ENCODE measurements at places on chromosomes 12 and 14.
A peak's percentile ranks its signal among the peaks of the same experiment; 100 is the strongest.

DNA sequence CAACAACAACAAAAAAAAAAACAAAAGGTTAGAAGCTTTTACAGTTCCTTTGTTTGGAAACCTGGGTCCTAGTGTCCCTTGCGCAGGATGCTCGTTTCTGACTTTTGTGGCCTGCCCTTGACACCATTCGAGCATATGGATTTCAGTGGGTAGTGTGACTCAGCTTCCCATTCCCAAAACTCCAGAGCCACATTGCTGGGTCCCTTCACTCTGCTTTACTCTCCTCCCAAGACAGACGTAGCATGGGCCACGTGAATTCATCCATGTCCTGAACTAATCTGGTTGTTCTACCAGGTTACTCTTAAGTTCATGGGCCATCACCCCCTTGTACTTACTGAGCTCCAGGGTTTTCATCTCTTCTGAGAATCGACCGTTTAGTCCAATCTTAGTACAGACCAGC is 68.0 kb upstream of the MAX start:
- no peak for DNase-seq

- peak; percentile 9 for DNase-seq
Observed at GRCh38 chr14:60514741-60515491, 6.0 kb downstream of the SIX6 start.

- no peak for DNase-seq
Observed at GRCh38 chr14:22979748-22980392, 2.5 kb downstream of the AJUBA start.

DNA sequence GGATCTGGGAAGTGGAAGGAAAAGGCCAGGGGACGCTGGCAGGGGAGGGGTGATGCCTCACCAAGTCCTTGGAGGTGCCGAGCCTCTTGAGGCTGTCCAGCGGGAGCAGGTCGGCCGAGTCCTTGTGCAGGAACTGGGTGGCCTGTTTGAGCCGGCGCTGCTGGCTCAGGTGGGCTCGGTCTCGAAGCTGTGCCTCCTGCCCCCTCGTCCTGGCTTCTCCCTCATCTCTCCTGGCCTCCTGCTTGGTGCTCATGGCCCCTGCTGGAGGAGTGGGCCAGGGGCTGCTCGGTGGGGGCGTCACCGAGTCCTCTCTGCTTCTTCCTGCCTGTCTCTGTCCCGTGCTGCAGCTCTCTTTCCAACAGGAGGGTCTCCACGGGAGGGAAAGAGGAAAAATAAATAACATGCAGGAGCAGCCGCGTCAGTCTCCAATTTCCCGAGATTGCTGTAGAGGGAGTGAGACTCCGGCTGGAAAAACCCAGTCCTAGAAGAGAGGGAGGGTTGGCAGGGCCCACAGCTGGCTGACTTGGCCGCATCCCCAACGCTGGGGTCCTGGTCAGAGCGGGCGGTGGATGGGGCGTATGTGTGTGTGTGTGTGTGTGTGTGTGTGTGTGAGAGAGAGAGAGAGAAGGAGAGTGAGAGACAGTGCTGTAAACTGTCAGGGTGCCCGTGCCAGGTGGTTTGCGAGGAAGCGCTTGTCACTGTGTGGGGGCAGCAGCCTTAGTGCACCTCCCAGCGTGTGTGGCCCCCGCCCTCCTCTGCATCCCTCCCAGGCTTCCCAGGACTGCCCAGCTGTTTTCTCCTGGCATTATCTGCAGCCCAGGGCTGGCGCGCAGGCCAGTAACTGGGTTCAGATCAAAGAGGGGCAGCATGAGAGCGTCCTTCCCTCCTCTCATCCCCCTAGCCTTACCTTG is at the start of gene NRIP2:
Gene NRIP2 (minus strand): TSS at position 455 of the 911 bp plus-strand sequence. CDS start 52 bp downstream, at position 403.
- no peak for DNase-seq

- DNase-seq: no peak
Observed at GRCh38 chr14:65637780-65638179, 225.2 kb downstream of the FUT8 start.

DNA sequence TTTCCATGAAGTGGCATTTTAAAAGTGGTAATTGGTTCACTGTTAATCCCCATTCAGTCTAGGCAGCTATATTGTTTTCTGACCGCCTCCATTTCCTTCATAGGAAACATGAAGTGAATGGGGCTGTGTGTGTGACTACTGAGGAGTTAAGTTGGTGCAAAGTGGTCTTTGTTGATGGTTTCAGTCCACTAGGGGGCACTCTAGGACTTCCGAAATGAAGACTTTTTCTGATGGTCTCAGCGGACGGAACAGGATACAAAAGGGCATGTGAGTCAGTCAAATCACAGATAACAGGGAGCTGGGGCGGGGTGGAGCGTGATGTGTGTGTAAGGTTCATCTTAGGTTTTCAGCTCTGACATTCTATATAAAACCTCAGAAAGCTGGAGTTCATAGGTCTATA is 240.1 kb upstream of the OR4E1 start:
- peak; percentile 90 for DNase-seq

- DNase-seq: no peak
Observed at GRCh38 chr12:193261-193660, 20.7 kb downstream of the SLC6A12 start.

DNA sequence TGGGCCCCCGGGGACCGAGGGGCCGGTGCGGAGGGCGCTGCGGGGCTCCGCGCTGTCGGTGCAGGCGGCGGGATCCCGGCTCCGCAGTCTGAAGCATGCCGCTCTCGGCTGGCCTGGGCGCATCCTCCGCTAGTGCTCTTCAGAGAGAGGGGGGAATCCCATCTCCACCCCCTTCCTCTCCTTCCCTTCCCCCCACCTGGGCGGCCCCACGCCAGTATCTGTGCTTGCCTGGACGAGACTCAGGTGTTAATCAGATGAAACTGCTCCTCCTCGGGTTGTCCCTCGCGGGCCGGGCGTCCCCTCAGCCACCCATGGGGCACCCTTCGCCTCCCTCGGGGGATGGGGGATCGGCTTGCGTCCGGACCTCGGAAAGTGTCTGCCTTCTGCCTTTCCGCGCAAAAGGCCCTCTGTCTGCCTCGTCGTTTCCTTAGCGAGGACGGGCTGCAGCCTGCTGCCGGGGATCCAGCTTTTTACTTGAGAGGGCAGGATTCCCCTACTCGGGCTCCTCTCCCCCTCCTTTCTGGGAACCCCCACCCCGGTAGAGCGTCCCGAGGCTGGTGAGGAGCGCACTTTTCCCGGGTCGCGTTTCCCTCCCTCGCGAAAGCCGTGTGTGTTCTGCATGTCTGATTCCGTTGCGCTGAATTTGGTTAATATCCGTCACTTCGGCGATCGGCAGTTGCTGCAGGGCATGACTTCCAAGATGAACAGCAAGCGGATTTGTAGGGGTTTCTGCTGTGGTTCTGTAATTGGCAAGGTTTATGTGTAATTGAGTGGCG is 1.1 kb downstream of the GPHN start:
- DNase-seq: peak; percentile 9

GRCh38 chr12:55847033-55847432 is 4.3 kb upstream of the MMP19 start:
- DNase-seq: peak; percentile 98

DNA sequence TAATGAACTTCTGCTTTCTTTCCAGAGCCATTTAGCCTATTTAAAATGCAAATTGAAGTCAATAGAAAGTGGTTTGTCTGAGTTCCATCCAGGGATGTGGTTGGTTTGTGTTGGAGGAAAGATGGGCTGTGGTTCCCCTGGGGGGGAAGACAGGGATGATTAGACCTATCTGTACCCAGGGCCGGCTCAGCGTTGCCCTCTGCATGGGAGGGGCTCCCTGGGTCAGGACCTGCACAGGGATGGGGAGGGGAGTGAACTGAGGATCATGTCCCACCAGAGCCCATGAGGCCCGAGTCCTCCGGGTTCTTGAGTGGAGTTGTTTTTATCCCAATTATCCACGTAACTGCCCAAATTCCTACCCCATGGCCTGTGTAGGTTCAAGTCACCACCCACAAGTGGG is 76.9 kb upstream of the SFSWAP start:
- DNase-seq: no peak

DNA sequence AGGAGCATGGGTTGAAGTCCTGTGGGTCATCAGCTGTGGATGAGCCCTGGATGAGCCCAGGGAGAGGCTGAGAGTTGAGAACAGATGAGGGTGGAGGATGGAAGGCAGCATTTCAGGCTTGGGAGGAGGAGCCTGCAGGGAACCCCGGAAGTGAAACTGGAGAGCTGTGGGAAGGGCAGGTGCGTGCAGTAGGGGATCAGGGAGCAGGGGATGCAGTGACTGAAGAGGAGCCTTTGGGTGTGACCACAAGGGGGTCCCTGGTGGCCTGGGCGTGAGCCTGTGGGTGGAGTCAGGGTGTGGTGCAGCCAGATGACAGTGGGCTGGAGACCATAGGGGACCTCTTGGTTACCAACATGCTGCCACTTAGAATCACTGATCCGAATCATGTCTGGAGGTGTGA is 115.5 kb downstream of the PAPOLA start:
- DNase-seq: no peak

DNA sequence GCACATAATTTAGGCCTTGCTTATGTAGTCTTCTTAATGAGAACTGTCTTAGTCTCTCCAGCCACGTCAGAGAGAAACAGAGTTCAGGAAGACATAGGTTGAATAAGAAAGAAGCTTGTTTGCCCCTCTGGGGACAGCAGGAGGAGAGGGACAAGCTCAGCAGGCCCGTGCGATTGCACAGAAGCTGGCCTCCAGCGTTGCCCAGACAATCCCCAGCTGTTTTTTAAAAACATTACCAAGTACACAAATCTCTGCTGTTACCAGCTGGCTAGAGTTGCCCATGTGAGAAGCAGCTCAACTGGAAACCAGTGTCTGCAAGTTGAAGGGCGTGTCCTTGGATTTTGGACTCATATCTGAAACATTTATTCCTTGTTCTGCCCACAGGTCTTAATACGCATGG is 232.6 kb downstream of the EFCAB11 start:
- DNase-seq: peak; percentile 10

GRCh38 chr14:38880643-38881524 is 222.2 kb downstream of the SEC23A start:
- DNase-seq: peak; percentile 74

DNA sequence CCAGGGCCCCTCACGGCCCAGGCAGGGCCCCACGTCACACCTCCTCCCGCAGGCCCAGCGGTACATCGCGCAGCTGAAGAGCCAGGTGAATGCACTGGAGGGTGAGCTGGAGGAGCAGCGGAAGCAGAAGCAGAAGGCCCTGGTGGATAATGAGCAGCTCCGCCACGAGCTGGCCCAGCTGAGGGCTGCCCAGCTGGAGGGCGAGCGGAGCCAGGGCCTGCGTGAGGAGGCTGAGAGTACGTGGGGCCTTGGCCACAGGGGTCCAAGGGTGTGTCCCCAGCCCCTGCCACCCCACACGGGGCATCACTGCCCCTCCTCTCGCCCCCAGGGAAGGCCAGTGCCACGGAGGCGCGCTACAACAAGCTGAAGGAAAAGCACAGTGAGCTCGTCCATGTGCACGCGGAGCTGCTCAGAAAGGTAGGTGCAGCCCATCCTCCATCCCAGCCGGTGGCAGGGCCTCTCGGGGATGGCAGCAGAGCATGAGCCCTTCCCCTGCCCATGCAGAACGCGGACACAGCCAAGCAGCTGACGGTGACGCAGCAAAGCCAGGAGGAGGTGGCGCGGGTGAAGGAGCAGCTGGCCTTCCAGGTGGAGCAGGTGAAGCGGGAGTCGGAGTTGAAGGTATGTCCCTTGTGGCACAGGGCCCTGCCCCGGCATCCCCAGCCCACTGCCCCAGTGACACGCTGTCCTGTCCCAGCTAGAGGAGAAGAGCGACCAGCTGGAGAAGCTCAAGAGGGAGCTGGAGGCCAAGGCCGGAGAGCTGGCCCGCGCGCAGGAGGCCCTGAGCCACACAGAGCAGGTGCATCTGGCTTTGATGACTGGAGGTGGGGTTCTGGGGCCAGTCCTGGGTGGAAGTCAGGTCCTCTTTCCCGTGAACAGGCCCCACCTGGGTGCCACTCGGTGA is 20.9 kb downstream of the HIP1R start:
- no peak for DNase-seq

DNA sequence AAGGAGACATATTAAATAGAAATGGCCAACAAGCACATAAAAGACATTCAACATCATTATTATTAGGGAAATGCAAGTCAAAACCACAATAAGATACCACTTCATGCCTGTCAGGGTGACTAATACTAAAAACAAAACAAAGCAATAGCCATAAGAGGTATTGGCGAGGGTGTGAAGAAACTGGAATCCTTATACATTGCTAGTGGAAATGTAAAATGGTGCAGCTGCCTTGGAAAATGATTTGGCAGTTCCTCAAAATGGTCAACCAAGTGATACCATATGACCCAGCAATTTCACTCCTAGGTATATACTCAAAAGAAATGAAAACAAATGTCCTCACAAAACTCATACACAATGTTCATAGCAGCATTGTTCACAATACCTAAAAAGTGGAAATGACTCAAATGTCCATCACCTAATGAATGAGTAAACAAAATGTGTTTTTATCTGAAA is 27.0 kb downstream of the GPR135 start:
- DNase-seq: peak; percentile 9

- DNase-seq: no peak
Observed at GRCh38 chr12:52901715-52902541, 2.9 kb downstream of the KRT8 start.

DNA sequence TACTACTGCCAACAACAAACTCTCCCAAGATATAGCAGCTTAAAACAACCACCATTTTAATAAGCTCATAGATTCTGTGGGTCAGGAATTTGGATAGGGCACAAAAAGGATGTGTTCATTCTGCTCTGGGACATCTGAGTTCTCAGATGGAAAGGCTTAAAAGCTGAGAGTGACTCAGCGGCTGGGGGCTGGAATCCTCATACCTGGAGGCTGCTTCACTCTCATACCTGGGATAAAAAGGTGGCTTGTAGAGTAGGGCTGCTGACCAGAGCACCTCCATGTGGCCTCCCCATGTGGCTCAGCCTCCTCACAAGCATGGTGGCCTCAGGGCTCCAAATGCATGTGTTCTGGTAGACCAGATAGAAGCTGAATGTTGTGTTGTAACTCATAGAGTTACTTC is 20.2 kb upstream of the PELI2 start:
- no peak for DNase-seq

GRCh38 chr12:879641-880040 is 69.9 kb downstream of the RAD52 start:
- no peak for DNase-seq

DNA sequence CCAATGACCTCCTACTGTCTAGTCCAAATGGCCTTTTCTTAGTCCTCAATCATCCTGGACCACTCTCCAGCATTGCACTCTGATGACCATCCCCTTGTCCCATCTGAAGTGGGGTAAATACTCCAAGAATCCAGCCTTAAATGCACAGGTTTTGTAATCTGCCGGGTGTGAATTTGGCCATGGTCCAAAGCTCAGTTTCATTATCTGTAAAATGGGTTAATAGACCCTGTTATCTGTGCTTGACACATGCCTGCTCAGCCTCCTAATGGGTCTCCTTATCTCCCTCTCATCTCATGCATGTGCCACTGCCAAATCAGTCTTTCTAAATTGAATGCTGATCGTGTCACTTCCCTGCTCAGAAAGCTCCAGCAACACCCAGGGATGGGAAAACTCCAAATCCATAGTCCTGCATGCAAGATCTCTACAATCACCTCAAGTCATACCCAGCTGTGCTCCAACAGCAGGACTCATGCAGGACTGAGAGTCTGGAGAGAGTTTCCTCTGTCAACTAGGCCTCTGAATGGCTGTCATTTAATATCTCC is 22.3 kb downstream of the LGR5 start:
- DNase-seq: no peak

DNA sequence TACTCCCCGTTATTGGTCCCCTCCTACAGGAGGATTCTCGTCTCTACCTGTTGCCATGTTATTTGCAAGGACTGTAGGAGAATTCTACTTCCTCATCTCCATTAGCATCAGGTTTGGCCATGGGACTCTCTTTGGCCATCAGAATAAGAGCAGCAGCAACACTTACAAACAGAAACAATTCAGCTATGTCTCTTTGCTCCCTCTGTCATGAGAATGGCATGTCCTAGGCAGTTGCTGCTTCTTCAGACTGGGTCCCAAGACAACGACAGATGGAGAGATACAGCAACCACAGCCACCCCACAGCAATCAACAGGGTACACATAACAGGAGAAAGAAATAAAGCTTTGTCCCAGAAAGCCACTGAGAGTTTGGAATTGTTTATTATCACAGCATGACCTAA is 19.7 kb downstream of the SLC41A2 start:
- DNase-seq: no peak
